ENCODE measurements at places on chromosomes 3 and 15.

DNA sequence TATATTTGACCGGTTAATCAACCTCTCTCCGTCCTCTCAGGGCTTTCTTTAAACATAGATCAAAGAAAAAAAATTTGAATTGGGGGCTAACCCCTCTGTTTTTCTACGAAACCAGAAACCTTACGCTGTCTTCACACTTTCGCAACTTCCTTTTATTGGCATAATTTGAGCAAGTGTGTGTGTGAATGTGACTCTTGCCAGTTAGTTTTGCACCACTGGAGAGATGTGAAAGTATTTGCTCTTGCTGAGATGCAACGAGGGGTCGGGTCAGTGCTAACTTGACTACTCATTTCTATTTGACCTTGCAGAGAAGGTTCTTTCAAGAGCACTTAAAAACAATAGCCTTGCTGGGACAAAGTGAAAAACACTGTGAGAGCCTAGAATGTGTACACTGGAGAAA is 81.2 kb downstream of the FAM43A start:
- DNase-seq, result no peak

- no peak for DNase-seq
Observed at GRCh38 chr15:69606144-69606543, 153.5 kb downstream of the RPLP1 start.

GRCh38 chr3:36905545-36905944 is 39.3 kb downstream of the TRANK1 start:
- no peak for DNase-seq

DNA sequence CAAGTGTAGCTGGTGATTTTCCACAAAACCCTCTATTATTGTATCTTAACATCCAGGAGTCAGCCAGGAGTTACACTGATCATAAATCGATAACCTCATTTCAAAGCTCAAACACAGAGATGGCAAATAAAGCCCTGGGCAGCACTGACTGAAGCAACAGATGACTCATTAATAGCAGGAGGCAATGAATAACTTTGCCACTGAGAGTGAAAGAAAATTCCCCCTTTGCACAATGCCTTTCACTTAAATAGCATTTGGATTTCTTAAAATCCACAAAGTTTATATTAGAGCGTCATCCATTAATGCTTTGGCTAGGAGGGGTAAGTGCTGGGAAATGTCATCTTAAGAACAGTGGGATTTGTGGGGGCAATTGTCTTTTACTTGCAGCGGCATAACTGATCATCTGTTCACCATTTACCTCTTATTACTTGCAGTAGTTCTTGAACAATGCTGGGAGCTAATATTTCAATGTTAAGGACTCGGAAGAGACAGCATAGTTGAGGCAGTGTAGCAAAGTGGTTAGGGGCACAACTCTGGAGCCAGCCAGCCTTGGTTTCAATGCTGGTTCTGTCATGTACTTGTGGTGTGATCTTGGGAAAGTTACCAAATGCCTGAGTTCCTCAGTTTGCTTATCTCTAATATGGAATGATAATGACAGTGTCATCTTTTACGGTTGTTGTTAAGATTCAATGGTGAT is 630.4 kb upstream of the TBL1XR1 start:
- DNase-seq, result no peak

- DNase-seq, result no peak
Observed at GRCh38 chr3:195887670-195888069, 20.7 kb downstream of the TNK2 start.

GRCh38 chr3:61157414-61157813 is 93.8 kb downstream of the FHIT start:
- DNase-seq, result no peak

GRCh38 chr3:15630646-15631350 is 29.3 kb downstream of the BTD start:
- DNase-seq, result no peak

- no peak for DNase-seq
Observed at GRCh38 chr3:22209578-22209977, 458.6 kb upstream of the ZNF385D start.

DNA sequence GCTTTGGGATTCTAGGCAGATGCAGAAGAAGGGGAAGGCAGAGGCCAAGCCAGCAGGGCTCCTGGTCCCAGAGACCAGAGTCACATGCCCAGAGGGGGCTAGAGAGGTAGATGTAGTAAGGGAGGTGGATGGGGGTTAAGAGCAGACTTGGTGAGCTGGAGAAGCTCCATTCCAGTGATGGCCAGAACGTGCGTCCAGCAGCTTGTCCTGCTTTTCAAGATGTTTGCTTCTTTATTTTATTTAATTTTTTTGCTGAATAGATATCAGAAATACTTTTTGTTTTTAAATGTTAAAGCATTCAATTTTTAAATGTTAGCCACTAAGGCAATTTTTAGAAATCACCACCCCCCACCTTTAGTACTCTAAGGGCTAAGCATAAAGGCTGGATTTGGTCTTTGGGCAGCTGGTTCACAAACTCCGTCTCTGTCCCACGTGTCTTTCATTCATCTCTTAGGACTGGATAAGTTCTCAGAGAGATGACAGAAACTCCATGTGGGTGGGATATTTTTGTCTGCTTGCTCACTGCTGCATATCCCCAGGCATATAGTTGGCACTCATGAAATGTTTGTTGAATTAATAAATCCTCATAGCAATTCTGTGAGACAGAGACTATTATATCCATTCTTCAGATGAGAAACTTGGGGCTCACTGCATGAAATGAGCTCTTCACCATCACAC is 6.7 kb downstream of the COLQ start:
- DNase-seq, result no peak

DNA sequence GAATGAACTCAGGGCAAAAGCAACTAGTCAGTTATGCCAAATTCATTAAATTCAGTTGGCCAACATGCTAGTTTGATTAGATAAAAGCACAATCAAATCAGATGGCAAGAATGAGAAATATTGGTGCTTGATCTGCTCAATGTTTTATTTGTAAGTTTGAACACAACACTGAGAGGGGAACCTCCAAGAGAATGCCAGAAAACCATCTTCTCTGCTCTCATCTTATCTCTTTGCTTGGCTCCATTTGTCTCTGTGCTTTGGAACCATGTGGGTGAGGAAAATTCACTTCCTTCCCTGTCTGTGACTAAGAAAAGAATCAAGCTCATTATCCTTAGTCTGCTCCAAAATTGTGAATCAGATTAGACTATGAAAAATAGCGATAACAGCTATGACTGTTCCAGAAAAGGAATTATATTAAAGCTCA is 43.6 kb upstream of the DCBLD2 start:
- no peak for DNase-seq

DNA sequence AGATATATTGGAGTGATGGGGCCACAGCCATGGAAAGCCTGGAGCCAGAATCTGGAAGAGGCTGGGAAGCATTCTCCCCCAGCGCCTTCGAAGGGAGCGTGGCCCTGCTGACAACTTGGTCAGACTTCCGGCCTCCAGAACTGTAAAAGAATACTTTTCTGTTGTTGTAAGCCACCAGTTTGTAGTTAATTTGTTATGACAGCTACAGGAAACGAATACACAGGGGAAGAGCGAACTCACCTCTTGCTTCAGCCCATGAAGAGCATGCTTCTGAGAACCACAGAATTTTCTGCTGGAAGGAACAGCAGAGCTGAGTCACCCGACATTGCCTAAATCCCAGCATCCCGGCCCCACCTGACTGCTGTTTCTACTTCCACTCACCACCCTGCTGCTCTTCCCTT is 501.7 kb downstream of the SHQ1 start:
- DNase-seq, result no peak

DNA sequence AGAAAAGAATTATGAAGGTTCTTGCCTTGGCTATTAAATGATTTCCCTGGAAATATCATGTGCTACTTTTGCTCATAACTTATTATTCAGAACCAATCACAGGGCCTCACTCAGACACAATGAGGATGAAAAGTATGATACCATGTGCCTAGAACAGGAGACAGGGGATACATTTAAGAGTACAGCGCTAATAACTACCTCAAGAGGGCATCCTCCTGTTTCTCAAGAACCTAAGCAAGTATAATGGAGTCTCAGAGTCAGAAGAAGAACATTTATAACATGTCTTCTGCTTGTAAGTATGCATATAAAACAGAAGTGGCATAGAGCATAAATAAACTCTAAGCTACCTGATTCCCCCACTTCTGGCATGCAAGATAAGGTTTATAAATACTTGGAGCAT is 125.4 kb upstream of the MME start:
- DNase-seq, result peak; percentile 14

DNA sequence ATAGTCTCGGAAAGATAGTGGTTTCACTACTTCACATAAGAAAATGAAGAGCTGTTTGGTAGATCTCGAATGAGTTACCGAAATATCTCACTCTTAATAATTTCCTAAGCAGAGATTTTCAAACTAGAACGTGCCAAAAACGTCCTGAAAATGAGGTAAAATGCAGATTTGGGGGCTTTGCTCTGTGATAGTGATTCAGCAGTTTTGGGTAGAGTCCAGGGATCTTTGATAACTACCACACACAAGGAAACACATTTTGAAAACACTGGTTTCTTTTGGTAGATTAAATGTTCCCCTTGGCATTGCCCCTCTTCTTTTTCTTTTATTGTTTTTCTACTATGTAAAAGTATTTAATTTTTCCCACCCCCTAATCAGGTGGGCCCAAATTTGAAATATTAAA is 125.9 kb downstream of the EBLN2 start:
- no peak for DNase-seq

DNA sequence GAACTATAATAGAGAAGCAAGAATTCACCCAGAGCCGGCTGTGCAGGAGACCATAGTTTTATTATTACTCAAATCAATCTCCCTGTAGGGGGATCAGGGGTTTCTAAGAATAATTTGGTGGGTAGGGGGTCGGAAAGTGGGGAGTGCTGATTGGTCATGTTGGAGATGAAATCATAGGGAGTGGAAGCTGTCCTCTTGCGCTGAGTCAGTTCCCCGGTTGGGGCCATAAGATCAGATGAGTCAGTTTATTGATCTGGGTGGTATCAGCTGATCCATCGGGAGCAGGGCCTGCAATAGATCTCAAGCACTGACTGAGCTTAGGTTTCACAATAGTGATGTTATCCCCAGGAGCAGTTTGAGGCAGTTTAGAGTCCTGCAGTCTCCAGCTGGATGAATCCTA is 97.0 kb upstream of the SNRPN start:
- DNase-seq, result no peak

- DNase-seq, result no peak
Observed at GRCh38 chr3:157170861-157171260, 10.9 kb upstream of the CCNL1 start.

DNA sequence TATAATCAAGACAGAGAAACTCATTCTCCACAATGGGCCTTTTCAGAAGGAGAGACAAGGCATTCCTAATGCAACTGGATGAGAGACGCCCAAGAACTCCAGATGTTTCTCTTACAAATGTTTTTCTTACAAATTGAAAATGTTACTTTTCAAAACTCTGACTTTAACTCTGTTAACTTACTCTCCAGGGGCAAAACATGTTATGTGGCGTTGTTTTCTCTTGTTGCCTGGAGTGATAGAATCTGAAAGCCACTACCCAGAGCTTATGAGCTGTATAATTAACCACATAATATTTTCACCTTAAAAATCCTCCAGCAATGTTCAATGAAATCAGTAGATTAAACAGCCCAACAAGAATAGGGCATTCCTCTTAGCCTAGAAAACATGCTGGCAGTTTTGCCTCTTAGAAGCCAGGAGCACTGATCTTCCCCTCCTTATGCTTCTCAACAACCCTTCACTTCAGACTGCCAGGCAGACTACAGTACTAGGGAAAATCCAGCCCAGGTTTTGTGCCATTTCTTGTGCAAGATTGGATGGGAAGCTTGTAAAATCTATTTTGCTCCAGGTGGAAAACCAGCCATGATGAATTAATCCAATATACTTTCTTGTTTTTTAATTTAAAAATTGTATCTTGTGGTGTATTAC is 186.7 kb upstream of the GADL1 start:
- DNase-seq, result no peak

GRCh38 chr3:194714564-194714963 is 28.9 kb downstream of the FAM43A start:
- DNase-seq, result no peak

DNA sequence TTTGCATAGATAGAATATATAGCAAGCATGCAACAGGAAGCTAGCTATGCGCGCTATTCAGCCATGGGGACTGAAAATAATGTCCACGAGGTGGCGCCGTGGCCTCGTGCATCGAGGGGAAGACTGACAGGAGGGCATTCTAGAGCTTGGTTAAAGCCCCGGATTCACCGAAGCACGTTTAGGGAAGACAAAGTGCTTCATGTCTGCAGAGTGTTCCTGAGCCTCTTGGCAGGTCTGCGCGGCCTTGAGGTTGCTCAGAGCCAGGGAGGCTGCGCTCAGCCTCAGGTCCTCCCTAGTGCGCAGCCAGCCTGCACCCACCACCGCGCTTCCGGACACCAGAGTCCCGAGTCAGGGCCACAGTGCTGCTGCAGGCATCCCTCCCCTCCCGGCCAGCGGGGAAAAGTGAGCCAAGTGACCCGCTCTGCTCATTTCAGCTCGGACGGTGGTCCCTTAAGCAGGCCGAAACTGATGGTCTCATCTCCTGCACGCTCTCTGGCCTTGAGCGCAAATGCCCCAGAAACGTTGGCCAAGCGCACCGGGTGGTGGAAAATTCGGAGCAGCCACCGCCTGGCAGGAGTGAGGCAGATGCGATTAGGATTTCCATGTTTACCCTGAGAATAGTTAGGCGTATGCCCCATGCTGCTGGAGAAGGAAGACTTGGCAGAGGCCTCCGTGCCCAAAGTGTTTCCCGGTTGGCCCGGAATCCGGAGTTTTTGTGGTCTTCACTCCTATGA is 24.8 kb downstream of the GABRA5 start:
- DNase-seq, result peak; percentile 24

GRCh38 chr3:175980486-175981090 is 1121.5 kb downstream of the NAALADL2 start:
- no peak for DNase-seq

DNA sequence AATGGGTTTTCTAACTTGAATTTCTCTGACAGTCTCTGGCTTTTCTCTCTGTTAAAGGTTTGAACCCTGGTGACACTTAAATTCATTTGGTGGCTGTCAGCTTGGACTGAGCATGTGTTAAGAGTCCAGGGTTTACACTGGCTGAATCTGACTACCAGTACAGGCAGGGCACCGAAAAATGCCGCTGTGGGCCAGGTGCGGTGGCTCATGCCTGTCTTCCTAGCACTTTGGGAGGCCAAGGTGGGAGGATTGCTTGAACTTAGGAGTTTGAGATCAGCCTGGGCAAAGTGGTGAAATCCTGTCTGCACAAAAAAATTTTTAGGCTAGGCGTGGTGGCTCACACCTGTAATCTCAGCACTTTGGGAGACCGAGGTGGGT is 1.8 kb downstream of the MANF start:
- no peak for DNase-seq
